Muscle of arm (tissue), 14 donors: ENCODE measurements at places on chromosomes 6 and 20. TPM values are rescaled to one million over a fixed set of nuclear protein-coding genes. Genes with fewer than 3 reads are reported as not detected.

The BPIFB1 gene
- 0.09 TPM for polyA plus RNA-seq

The HMGA1 gene
- not detected for polyA plus RNA-seq

The BACH2 gene
- 4.4 TPM for polyA plus RNA-seq

The MYBL2 gene
- 14.0 TPM for polyA plus RNA-seq

The RAB23 gene
- polyA plus RNA-seq = 29.1 TPM

The GCNT2 gene
- 10.2 TPM for polyA plus RNA-seq

The PTK6 gene
- polyA plus RNA-seq = not detected

The ECT2L gene
- not detected for polyA plus RNA-seq

The LINC00237 gene
- not detected for polyA plus RNA-seq

The OR12D3 gene
- polyA plus RNA-seq = not detected

The GJA10 gene
- not detected for polyA plus RNA-seq

The TGM3 gene
- polyA plus RNA-seq = 0.22 TPM

The ZC3H12D gene
- polyA plus RNA-seq = not detected

The SNAP25 gene
- 2.8 TPM for polyA plus RNA-seq

The NHLRC1 gene
- polyA plus RNA-seq = 2.0 TPM

GRCh38 chr20:25543068-25543467 is 42.3 kb downstream of the NINL start:
- no peak for DNase-seq

- no peak for DNase-seq
Observed at GRCh38 chr6:14974792-14975470, 270.9 kb upstream of the JARID2 start.

DNA sequence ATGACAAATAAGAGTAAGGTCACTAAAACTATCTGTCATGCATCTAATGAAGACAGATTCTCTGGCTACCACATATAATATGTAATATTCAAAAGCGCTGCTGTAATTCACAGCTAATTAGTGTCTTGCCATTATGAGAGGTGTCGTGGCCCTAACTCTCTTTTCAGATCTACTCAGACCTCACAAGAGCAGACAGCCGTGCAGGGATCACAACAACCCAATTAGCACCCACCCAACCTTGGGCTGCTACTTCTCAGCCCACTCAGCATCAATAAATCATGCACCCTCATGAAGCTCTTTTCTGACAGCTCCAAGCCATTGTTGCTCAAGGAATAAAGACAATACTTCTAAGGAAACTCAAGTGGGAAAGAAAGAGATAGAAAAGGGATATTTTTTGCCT is 61.5 kb downstream of the FRK start:
- DNase-seq = no peak

DNA sequence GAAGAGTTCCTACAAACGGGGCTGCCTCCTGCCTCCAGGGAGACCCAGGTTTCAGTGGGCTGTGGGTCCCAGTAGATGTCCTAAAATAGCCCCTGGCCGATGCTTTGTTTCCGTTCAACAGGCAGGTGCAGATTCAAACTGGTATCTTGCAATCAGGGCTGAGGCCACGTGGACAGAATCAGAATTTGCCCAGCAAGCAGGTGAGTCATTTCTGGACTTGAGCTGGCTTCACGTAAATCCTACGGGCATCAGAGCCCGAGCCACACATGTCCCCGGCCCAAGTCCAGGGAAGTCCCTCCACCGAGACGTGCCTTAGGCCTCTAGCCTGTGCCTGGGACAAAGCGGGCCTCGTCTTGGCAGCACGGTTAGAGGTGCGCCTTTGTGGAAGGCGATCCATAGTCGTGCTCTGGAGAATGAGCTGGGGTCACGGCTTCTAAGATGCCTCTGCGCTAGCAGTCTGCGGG is 101.6 kb upstream of the FRMD1 start:
- DNase-seq = no peak

DNA sequence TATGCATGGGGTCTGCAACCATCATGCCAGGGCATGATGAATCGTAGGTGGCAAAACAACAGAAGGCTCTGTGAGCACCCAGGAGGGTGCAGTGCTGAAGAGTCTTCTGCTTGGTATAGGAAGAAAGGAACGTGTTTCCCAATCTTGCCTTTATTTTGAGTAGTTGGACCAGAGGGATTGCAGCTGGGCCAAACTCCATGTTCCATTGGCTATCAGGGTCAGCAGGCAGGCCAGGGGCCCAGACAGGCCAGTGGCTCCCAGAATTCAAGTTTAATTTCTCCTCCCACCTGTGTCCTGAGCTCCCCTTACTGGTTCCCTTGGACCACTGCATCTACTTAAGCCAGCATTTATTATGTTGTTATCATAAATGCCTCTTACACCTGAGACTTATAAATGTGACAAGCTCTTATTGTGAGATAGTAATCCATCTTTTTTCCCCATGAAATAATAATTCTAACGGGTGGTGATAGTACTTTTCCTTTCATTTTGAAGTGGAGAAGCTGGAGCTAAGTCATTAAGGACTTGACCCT is 918 bp upstream of the TRIM38 start:
- DNase-seq = no peak

- DNase-seq = no peak
Observed at GRCh38 chr6:117505311-117505710, 22.8 kb downstream of the DCBLD1 start.

- peak; percentile 59 for DNase-seq
Observed at GRCh38 chr6:22828179-22829062, 259.1 kb downstream of the HDGFL1 start.

- DNase-seq = peak; percentile 16
Observed at GRCh38 chr6:45678285-45678607, 300.5 kb upstream of the SUPT3H start.

DNA sequence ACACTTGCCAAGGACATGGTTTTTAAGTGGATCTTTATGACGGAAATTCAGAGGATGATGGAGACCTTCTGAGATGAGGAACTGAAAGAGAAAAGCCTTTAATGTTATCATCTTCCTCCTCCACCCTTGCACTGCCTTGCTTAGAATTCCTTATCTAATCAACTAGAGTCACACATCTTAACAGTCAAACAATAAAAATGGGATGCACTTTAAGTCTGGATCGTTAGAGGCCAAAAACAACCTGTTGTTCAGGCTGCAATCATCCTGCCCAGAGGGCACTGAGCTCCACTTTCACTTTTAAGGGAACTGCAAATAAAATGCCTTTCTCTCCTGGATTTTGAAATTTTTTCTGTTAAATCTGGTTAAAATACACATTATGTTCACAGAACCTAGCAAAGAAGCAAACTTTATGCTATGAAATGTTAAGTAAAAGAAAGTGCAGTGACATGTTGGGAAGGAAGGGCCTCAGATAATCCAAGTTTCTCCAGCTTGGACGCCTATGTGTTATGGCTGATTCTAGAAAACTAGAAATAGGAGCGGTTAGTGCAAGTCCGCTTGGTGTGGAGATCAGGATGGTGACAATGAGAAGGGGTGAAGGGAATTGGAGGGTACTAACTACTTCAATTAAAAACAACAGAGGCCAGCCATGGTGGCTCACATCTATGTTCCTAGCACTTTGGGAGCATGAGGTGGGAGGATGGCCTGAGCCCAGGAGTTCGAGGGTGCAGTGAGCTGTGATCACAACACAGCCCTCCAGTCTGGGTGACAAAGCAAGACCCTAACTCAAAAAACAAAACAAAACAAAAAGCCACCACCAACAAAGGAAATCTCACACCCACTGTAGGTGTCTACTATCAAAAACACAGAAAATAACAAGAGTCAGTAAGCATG is 66.4 kb upstream of the KIF13A start:
- no peak for DNase-seq

- DNase-seq = no peak
Observed at GRCh38 chr20:23278172-23278571, 72.4 kb upstream of the NXT1 start.

- DNase-seq = no peak
Observed at GRCh38 chr6:154824076-154824475, 90.9 kb downstream of the SCAF8 start.

GRCh38 chr6:151025076-151025475 is 159.6 kb downstream of the MTHFD1L start:
- DNase-seq = no peak

GRCh38 chr6:69835414-69836179 is 30.8 kb upstream of the COL19A1 start:
- peak; percentile 62 for DNase-seq

GRCh38 chr20:23513164-23513563 is 22.2 kb downstream of the CST8 start:
- no peak for DNase-seq

- DNase-seq = peak; percentile 66
Observed at GRCh38 chr6:151391471-151392413, at the start of gene ZBTB2. Gene ZBTB2, minus strand, starts transcription at chr6:151391559. Its CDS starts 17,922 bp downstream, at chr6:151373637.

GRCh38 chr20:51457533-51457932 is 85.0 kb downstream of the NFATC2 start:
- DNase-seq = no peak

GRCh38 chr6:106462923-106463557 is 102.5 kb downstream of the CRYBG1 start:
- DNase-seq = no peak

DNA sequence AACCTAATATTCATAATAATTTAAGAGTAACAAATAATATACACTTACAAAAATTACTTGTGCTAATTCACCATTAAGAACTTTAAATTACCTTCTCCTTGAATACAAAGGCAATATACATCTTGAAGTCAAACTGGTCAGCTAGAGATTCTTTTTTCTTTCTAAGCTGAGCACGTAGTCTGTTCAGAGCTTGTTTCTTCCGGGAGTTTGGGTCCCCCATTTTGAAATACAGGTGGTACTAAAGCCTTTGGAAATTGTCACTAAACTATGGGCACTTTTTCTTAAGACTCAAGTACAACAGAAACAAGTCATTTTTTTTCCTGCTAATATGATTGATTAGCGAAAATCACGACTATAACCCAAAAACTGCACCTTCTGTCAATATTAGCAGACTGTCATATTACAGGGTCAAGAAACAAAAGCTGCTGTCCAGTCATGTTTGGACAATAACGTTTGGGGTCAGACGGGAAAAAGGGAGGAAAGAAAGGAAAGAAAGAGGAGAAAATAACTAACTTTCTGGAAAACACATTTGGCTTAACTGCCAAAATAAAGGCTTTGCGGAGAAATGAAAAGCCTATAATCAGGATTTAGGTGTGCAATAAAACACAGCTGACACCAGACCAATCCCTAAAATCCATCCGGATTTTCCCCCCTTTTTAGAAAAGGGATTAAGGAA is 367 bp downstream of the C6orf62 start:
- DNase-seq = no peak

DNA sequence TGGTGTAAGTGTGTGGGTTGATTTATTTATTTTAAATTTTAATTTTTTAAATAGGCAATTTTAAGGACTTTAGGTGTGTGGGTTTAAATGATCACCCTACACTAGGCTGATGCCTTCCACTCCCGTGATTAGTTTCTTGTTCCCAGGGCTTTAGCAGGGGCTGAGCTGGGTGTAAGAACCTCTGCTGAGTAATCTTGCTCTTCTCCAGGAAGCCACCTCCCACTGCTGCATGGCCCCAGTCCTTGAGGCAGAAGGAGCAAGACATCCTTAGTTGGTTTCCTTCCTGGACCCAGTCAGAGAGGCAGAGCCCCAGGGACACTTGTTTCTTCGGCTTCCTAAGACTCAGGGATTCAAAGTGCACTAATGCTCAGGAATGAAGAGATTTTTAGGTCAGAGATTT is 19.8 kb upstream of the CDC5L start:
- no peak for DNase-seq

- DNase-seq = no peak
Observed at GRCh38 chr6:167097770-167098169, 25.1 kb upstream of the CCR6 start.

- no peak for DNase-seq
Observed at GRCh38 chr6:158417760-158418098, 105.5 kb downstream of the TULP4 start.

DNA sequence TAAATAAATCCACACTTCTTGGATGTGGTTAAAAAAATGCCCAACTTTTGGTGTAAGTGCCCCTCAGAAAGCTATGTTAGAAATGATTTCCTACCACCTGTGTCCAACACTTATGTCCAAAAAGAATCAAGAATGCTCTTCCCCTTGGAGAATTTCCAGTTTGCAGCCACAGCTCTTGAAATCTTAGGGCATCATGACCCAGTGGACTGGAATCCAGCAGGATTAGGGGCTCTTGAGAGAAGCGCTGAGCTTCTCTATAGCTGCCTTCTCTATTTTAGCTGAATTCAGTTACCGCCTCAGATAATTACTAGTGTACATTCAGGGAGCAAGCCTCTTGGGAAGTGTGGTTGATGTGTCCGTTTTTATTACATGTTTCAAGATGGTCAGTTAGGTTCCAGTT is 2.5 kb downstream of the PHACTR1 start:
- no peak for DNase-seq

GRCh38 chr6:101878554-101879276 is 485.2 kb downstream of the GRIK2 start:
- DNase-seq = no peak
